ENCODE measurements at places on chromosomes 7 and 10.

- DNase-seq = no peak
Observed at GRCh38 chr10:52250510-52250909, 63.6 kb upstream of the DKK1 start.

- DNase-seq = no peak
Observed at GRCh38 chr10:100528123-100528886, 1.4 kb downstream of the NDUFB8 start.

GRCh38 chr10:61974601-61975390 lies 73.3 kb downstream of the ARID5B start:
- DNase-seq = no peak

GRCh38 chr7:135886345-135887132 lies 90.6 kb downstream of the MTPN start:
- no peak for DNase-seq

DNA sequence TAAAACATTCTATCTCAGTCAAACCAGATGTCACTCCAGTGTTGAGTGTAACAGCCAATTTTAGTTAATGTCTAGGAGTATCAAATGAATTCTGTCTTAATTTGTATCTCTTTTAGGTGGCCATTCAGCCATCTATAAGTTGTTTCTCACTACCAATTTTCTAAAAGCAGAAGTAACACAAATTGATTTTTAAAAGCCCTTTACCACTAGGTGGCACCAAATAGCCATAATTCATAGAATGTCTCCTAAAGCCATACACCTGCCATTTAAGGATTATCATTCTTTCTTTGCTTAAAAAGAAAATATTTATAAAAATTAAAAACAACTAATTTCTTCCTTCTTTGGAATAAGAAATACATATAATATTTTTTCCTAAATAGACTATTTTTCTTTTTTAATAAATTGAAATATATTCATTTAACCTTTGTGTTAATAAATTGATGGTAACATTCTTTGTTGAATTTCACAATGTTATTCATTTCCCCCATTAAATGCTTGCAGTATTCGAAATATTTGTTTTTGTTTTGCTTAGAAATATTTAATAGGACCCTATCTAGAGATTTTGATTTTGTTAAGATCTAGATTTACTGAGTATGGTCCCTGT lies 107.8 kb upstream of the PPP1R3A start:
- peak; percentile 16 for DNase-seq

GRCh38 chr7:69276011-69276729 lies 322.1 kb upstream of the AUTS2 start:
- no peak for DNase-seq

DNA sequence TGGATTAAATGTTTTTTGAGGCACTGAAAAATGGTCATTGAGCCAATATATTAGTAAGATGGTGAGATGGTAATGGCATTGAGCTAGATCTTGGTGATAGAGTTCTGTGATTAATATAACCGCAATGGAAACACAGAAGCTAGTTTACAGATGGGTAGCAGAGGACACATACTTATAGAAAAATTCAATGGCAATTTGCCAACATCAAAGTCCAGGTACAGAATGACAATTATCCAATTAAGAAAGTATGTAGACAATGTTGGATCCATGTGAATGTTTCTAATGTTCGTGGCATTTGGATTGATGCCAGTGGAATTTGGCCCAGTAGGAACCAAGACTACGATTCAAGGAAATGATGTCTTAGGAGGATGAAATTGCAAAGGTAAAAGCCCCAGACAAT lies 187.8 kb downstream of the GNAT3 start:
- no peak for DNase-seq

- DNase-seq = no peak
Observed at GRCh38 chr7:2812831-2813230, 31.3 kb downstream of the GNA12 start.

- no peak for DNase-seq
Observed at GRCh38 chr7:100722480-100723212, 2.4 kb downstream of the EPO start.
